ENCODE measurements at places on chromosomes 2 and 18.

DNA sequence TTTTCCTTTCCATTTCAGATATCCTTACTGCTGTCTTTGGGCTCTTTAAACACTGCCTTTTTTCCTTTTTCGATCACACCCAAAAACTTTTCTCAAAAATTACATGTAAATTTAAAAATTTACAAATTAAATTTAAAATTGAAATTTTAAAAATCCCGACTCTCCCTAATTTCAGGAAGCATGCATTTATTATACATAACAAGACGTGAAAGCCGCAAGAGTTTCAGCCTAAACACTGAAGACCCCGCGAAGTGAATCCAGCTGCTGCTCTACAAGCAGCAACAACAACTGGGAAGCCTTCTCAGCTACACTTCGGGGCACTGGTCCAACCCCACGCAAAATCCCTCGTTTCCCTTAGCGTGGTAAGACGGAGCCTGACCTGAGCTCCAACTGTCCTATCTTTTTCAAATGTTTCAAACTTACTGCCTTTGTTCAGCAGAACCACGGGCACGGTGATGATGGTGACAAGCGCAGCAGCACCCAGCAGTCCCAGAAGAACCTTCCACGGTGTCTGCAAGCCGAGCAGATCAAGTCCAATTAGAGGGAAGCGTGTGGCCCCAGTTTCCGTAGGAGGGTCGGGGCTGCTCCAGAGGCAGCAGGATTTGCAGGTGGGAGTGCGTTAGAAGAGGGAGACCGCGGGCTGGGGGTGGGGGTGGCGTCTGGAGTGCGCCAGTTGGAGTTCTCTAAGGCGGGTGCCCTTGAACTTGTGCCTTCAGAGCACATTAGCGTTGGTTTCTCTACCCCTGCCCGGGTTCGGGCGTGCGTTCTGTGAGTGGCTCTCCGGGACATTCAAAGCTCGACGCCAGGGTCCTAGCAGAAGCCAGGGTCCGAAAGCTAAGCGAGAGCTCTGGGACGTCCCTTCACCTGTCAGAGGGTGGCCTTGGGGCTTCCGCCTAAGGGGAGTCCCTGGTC lies 783 bp downstream of the DPP4 start:
- no peak for DNase-seq

GRCh38 chr2:230849633-230850357 lies 14.9 kb upstream of the ITM2C start:
- peak; percentile 58 for DNase-seq

DNA sequence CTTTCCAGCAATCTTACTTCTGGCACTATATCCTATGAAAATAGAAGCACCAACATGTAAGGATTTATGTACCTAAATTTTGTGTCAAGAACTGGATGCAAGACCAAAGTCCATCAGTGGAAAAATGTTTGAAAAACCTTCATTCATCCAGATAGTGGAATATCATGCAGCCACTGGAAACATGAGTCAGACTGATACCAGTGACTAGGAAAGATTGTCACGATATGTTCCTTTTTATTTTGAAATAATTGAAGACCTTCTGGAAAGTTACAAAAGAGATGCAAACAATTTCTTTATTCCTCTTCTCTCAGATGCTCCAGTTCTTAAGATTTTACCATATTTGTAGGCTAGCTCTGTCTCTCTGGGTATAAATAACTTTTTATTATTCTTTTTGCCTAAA lies 40.5 kb upstream of the IL1R2 start:
- DNase-seq, result no peak

GRCh38 chr18:8811115-8811514 lies 105.8 kb downstream of the MTCL1 start:
- DNase-seq, result no peak

- peak; percentile 12 for DNase-seq
Observed at GRCh38 chr2:2646433-2647051, 315.5 kb upstream of the MYT1L start.

GRCh38 chr2:39221459-39221858 lies 22.3 kb downstream of the CDKL4 start:
- no peak for DNase-seq

DNA sequence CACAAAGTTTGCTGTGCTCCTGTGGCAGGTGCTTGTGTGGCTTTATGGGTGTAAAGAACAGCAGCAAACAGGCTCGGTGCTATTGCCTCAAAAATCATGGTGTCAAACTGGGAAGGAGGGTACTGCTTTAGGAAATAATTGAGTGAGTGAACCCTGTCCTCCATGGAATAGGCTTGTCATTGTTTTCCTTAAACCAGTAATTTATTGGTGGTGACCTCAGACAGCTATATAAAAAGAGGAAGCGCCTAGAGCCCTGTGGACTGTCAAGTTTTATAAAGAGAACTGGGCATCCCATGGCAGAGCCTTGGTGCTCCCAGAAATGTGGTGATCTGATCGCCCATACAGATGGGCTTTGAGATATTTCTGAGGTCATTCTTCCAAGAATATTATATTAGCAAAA lies 4.7 kb upstream of the CXCR4 start:
- DNase-seq, result no peak
